Activated CD4-positive, alpha-beta T cell treated with anti-CD3 and anti-CD28 coated beads, Interleukin-2, amount 10 ng/mL, durations not matched to agents 7 days and 5 days (primary cell): ENCODE measurements at places on chromosomes 1 and 21.

DNA sequence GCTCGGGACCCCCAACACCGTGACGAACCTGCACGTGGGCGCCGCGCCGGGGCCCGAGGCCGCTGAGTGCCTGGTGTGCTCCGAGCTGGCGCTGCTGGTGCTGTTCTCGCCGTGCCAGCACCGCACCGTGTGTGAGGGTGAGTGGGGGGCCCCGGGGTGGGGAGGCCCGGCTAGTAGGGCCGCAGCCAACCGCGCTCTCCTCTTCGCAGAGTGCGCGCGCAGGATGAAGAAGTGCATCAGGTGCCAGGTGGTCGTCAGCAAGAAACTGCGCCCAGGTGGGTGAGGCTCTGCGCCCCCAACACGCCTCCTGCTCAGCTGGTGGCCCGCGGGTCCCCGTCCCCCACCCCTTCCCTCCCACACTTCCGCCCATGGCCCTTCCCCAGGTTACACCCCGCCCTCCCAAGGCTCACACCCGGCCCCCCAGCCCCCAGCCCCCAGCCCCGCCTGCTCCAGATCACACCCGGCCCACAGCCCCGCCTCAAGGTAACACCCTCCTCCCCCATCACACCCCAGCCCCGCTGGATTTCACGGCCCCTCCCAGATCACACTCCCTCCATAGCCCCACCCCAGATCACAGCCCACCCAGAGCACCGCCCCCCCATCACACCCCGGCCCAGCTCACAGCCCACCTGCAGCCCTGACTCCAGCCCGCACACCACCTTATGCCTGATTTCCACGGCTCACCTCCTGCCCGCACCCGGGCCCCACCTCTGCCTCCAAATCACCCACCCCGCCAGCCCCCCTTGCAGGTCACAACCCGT, 2.4 kb upstream of the MMP23B start:
- DNase-seq = peak; percentile 69

DNA sequence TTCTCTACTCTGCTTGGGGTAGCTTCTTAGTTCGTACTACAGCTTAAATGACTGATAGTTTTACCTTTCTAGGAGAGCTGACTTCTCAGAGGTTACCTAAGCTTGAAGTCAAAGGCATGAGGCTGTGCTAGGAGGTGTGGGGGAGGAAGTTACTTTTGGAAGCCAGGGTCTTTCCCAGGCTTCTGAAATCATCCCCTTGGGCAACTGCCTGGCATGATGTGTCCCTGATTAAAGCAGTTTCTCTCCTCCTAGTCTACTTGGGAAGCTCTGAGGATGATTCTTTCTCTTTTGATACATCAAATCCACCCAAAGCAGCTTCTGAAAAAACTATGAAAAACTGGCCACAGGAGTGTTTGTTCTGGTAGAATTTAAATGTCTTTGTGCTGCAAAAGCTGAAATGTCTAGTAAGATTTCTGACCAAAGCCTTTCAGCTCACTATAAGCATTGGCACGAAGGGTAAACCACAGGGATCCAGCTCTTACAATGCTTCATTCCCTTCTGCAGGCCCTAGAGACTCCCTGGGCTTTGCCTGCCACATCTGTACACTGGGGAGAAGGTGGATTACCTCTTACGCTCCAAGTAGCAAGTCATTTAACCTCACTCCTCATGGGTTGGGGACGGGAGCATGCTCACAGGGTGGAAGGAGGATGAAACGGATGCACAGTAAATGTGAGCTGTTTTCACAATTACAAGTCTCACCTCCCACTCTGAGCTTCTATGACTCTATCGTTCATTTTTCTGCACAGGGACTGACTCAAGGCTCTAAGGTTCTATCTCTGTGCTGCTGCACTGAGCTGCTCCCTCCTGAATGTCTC, 59.6 kb downstream of the RUNX1 start:
- peak; percentile 22 for DNase-seq

DNA sequence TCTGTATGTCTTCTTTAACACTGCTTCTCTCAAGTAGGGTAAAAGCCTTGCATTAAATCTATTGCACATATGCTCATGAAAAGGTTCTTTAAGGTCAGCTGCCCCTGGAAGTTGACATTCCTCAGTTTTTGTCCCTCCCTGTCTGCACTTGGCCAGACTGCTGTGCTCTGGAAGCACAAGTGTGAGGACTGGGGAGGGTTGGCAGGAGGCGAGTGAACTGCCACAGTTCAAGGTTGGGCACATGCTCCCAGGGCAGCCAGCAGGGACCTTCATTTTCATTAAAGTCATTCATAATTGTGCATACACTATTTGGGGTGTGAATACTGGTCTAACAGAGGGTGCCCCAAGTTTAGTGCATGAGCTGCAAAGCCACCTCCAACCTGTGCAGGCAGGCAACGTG, 10.9 kb upstream of the THEM5 start:
- no peak for DNase-seq

GRCh38 chr1:39116860-39117728, 87.4 kb upstream of the MACF1 start:
- no peak for DNase-seq

DNA sequence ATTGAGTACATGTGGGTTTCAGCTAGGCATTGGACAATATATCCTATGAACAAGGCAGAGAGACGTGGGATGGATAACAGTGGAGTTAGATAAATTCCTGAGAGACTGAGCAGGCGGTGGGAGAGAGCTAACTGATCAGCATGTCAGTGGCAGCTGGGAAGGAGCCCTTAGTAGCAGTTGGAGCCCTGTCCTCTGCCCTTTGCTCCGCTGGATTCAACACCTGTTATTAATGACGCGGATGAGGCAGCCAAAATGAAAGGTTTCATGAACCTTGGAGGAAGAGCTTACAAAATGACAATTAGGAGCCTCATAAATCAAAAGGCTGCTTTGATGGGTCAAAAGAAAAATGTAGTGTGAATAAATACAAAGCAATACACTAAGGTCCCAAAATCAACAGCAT, 16.1 kb downstream of the UBIAD1 start:
- DNase-seq = no peak

GRCh38 chr1:193183019-193183627, 3.3 kb downstream of the B3GALT2 start:
- DNase-seq = peak; percentile 46

GRCh38 chr1:173337126-173337525, 130.0 kb upstream of the TNFSF4 start:
- DNase-seq = no peak

GRCh38 chr1:212077028-212077427, 41.5 kb downstream of the DTL start:
- no peak for DNase-seq

- no peak for DNase-seq
Measured at GRCh38 chr21:35249636-35250035, 200.5 kb upstream of the RUNX1 start.

DNA sequence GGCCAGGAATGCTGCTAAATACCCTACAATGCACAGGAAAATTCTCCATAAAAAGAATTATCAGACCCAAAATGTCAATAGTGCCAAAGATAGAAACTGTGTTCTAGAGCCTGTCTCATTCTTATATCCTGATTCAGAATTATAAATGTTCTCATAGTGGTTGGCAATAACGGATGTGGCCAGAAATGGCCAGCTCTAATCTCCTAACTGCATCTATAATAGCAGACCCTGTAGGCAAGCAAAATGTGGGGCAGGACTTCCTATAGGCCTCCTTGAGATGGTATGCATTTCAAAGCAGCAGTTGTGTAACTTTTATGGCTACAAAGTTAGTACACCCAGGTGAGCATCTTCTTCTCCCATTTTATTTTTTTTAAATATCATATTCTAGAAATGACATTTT, 95.9 kb upstream of the SGIP1 start:
- no peak for DNase-seq

GRCh38 chr1:184499616-184500015, 112.8 kb downstream of the C1orf21 start:
- no peak for DNase-seq

GRCh38 chr1:116762781-116763115, 8.5 kb downstream of the CD2 start:
- DNase-seq = no peak

- DNase-seq = no peak
Measured at GRCh38 chr1:184513421-184513820, 126.6 kb downstream of the C1orf21 start.

DNA sequence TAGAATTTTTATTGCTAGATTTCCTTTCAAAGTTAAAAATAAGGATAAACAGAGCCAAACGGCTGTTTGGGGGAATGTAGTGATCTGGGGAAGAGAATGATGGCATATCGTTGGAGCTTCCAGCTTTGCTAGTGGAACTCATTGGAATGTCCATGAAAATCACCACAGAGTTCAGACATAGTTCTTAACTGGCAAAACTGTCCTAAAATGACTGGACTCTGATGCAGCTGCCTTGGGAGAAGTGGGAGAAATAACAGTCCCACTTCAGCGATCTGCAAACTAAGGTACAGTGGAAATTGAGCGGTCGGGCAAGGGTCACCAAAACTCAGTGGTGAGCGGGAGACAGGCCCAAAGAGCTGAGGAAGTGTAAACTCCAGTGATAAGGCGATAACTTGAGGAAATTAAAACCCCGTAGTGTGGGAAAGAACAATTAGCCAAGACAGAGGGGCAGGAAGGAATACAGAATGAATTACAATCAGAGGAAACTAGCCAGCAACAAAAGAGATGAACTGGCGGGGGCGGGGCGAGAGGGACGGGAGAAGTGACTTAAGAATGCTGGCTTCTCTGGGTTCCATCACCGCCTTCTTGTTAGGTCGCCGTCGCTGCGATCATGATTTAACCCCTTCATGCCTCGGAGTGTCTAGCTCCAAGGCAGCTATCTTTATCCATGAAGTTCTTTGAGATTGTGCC, 89.8 kb upstream of the ARHGAP29 start:
- DNase-seq = no peak

DNA sequence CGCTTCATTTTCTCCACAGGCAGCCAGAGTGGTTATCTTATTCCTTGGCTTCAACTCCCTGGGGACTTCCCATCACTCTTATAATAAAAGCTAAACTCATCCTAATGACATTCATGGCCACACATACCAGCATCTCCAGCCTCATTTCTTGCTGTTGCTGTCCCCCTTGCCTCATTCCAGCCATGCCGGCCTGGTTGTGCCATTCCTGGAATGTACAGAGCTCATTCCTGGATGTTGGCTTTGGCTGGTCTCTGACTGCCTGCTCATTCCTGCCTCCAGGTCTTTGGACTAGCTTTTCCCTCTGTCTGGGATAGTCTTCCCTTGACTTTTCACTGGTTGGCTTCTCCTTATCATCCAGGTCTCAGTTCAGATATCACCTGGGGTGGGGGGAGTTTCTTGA, 2.4 kb upstream of the PEF1 start:
- DNase-seq = no peak

DNA sequence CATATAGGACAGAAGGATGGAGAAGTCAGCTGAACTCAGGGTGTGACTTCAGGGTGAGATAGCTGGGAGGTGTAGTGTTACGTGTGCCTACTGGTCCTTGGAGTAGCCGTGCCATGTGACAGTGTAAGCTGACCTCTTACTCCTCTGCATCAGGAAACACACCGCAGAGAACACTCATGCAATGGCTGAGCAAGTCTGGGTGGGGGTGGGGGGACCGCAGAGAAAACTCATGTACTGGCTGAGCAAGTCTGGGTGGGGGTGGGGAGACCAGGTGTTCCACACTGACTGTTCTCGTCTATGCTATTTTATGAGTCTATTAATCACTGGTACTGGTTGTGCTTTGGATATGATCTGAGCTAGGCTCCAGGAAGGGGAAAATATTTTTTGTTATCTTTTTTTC, 233.1 kb downstream of the PAPPA2 start:
- DNase-seq = no peak

DNA sequence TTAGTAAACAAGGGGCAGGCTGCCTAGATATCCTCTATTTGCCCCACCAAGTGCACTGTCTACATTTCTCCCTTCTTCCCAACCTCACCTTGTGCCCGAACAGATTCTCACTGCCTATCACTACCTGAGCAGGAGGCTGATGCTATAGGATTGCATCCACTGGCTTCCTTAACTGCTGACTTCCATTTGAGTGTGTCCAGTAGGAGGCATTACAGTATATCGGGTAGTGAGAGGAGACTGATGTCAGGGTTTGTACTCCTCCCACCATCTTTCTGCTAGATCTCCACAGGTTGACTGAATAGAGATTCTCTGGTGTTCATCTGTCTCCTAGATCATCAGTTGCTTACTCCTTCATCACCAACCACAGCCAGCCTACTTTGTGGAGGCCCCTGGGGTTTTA, 796.3 kb downstream of the LRRIQ3 start:
- DNase-seq = no peak

- no peak for DNase-seq
Measured at GRCh38 chr21:41133874-41134522, 34.0 kb upstream of the BACE2 start.

DNA sequence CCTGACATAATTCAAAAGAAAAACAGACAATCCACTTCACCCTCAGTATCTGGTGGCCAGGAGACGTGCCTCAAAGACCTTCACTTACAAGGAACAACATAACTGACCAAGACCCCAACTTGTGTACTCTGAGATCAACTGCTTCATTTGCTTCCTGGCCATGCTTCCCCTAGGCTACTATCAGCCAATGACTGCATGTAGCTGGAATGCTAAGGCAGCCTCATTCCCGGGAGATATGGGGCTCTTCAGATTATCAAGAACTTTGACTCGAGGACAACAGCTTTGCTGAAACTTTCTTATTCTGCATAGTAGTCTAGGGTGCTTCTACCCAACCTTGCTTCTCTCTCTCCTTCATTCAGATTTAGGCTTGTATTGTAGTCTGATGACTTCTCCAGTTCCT, 11.7 kb upstream of the UCK2 start:
- DNase-seq = no peak

DNA sequence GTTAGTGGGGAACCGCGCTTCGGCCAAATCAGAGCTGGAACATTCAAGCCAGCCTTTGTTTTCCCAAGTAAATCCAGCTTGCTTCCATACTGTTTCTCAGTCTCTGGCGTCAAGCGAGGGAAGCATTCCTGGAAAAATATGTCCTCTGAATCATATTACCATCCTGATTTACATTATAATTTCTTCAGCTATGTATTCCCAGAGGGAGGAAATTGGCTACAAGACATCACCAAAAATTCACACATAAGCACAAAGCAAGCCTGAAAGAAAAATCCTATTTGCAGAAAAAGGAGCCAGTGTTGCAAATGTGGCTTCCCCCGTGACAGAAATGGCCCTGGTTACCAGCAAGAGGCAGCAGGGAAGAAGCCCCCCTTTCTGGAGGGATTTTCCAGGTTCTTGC, 233.3 kb downstream of the KCNJ6 start:
- no peak for DNase-seq

DNA sequence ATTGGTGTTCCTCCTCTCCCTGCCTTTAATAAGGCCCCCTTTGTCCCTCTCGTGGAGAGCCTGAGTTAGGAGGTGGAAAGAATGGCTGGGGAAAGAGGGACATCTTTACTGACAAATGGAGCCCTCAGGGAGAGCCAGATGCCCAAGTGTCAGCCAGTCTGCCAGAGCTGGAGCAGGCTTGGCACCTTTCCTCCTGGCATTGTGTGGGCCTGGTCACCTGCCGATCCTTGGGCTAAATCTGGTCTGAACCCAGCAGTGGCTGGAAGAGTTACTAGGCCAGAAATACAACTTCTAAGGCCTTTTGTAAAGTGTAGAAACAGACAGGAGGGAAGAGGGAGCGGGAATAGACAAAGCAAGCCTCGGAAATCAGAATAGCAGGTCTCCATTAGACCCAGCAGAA, 24.9 kb downstream of the VANGL1 start:
- no peak for DNase-seq
